M059J (cell line): ENCODE measurements at places on chromosomes 6 and 20. TPM values are rescaled to one million over a fixed set of nuclear protein-coding genes. Genes with fewer than 3 reads are reported as not detected.

DNA sequence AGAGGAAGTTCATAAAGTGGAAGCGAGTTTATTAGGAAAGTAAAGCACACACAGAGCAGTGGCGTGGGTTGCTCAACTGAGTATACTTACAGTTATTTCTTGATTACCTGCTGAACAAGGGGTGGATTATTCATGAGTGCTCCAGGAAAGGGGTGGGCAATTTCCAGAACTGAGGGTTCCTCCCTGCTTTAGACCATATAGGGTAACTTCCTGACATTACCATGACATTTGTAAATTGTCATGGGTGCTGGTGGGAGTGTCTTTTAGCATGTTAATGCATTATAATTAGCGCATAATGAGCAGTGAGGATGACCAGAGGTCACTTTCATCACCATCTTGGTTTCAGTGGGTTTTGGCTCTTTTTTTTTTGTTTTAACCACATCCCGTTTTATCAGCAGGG lies 29.8 kb downstream of the PDYN start:
- no peak for DNase-seq

DNA sequence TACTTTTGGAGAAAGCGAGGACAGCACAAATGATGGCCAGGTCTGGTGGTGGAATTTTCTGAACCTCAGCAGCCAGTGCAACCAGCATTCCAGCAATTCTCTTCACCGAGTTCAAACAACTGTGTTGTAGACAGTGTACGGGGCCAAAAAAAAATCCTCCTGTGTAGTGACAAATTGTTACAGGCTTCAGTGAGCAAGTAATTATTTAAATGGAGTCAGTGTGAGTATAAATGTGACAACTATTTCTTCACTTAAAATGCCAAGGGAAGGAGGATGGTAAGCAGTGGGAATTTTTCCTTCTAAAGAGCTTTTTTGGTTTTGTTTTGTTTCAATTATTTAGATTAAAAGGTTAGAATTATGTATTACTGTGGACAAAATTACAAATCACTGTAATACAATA lies 154.1 kb downstream of the TMEM242 start:
- no peak for DNase-seq

- no peak for DNase-seq
Measured at GRCh38 chr6:367298-367794, 24.2 kb upstream of the IRF4 start.

GRCh38 chr20:362271-363254 lies 15.7 kb downstream of the NRSN2 start:
- peak; percentile 99 for DNase-seq

GRCh38 chr20:57622579-57623381 lies 2.6 kb upstream of the ZBP1 start:
- peak; percentile 91 for DNase-seq

- peak; percentile 91 for DNase-seq
Measured at GRCh38 chr6:155100087-155100486, 105.0 kb downstream of the TIAM2 start.

DNA sequence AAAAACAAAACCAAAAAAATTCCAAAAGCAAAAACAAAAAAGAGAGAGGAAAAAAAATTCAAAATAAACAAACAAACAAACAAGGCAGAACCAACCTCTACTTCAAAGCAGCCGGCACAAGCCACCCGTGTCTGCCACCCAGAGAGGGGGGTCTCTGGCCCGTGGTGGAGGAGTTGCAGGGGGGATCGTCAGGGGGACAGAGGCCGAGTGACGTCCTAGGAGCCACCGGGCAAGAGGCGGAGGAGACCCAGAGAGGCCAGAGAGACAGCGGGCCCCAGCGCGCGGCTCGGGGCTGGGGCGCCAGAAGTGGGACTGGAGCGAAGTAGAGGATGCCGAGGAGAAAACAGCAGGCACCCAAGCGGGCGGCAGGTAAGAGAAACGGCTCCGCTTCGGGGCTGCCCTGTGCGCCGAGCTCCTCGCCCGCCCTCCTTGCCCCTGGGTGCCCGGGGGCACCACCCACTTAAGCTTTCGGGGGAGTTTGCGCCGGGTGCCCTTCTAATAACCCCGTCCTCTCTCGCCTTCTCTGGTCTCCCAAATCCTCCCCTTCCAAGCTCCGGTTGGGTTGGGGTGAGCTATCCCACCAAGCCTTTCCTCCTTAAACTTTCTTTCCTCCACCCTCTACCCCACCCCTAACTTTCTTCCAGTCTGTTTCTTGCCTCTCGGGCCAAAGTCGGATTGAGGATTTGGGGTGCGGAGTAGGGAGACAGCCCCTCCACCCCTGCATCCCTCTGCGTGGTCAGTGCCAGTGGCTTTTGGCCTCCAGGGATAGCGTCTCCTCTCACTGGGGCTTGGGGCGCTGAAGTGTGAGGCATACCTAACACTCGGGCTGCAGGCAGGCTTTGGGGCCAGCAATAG lies 1.0 kb downstream of the TSHZ2 start:
- DNase-seq = peak; percentile 67

- DNase-seq = no peak
Measured at GRCh38 chr6:65399355-65400084, 307.5 kb downstream of the EYS start.

DNA sequence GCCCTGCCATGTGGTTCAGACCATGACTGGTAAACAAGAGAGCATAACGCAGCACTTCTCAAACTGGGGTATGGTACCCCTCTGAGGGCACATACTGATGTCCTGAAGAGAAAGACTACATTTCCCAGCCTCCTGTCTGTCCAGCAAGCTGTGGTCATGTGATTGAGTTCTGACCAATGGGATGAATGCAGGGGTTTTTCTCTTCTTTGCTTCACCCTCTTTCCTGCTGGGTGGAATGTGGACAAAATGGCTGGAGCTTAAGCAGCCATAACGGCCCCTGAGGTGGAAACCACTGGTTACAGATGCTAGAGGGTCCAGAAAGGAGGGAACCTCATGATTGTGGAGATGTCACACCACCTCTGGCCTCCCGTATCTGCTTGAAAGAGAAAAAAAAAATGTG lies 19.4 kb upstream of the KCNB1 start:
- peak; percentile 38 for DNase-seq

GRCh38 chr6:79847426-79847825 lies 99.9 kb downstream of the ELOVL4 start:
- DNase-seq = no peak

GRCh38 chr6:88145298-88145963 lies 20.7 kb downstream of the CNR1 start:
- no peak for DNase-seq

DNA sequence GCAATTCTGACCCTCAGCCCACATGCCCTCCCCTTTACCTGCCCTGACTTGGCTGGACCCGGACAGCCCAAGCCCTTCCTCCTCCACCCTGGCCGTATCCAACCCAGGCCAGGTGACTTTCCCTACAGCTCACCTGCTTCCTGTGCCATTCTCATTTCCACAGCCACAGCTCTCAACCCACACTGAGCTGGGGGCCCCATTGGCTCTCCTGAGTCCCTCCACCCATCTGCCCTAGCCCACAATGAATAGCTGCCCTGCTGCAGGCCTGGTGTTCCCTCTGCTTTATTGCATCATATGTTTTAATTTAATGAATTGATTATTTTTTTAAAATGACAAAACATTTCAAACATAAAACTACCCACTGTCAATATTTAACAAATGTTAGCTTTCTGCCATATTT lies 118.5 kb upstream of the BACH2 start:
- no peak for DNase-seq

DNA sequence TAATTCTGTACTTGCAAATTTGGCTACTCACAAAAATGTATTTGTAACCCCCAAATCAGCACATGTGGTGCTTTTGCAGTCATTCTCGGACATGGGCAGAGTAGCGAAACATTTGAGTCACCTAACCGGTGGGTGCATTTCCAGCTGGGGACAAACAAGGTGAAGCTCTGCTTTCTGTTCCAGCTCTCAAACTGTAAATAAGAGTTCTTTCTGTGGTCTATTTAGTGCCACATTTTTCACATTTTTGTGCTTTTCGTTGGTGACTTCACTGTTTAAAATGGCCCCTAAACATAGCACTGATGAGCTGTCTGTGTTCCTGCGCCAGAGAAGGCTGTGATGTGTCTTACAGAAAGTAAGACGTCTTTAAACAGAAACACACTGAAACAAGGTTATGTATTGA lies 244.5 kb downstream of the CDC5L start:
- DNase-seq = peak; percentile 77

GRCh38 chr6:168057836-168058235 lies 21.2 kb downstream of the FRMD1 start:
- DNase-seq = no peak

DNA sequence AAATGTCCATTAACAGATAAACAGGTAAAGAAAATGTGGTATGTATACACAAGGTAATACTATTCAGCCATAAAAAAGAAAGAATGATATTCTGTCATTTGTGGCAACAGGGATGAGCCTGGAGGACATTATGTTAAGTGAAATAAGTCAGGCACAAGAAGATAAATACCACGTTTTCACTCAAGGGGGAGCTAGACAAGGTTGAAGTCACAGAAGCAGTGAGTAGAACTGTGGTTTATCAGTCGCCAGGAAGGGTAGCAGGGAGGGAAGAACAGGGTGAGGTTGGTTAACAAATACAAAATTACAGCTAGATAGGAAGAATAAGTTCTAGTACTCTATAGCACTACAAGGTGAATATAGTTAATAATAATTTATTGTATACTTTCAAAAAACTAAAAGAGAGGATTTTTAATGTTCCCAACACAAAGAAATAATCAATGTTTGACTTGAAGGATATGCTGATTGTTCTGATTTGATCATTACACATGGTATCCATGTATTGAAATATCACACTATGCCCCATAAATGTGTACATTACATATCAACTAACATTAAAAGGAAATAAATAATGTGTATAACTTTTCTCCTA lies 21.1 kb downstream of the RTN4IP1 start:
- DNase-seq = peak; percentile 79

GRCh38 chr6:143441680-143442545 lies 8.6 kb downstream of the ADAT2 start:
- DNase-seq = peak; percentile 71

DNA sequence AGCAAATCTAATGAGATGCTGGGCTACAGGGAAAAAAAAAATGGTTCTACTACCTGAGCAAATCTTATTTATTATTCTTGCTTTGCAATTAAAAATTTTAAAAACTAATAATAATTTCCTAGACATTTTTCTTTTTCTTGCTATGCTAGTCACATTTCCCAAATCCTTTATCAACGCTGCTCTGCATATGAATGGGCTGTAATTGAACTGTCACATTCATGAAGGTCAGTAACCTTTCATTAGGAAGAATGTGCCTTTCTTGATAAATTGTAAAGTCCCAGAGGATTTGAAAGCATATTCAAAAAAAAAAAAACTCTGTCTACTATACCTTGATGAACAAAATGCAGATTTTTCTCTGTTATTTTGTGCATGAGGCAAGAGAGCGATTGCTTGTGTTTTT lies 538.7 kb upstream of the ID4 start:
- DNase-seq = no peak

DNA sequence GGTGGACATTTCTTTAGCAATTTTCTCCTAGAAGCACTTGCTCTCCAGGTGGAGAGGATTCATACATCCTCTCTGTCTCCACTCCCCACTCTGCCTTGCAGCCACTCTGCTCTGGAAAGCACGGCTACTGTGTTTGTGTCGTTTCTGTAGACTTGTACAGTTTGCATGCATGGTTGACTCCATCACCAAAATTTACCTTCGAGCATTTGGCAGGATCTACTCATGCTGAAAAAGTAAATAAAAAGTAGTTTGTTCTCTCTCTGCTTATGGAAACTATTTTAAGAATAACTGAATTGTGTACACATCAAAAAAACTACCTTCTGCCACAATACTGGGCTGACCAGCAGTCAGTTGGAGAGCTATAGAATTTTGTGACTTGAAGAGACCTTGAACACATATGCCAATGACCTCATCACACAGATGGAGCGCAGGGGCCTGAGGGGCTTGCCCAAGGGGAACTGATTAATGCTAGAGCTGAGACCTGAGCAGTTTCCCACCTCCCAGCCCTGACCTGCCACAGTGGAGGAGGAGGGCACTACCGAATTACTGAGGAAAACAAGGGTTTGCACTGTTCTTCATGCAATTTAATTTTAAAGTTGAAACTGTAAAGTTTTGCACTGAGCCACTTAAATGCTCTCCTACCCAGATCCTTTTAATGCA lies 33.7 kb upstream of the FOXQ1 start:
- DNase-seq = no peak

GRCh38 chr20:16576219-16576618 lies 3.0 kb upstream of the KIF16B start:
- DNase-seq = no peak

DNA sequence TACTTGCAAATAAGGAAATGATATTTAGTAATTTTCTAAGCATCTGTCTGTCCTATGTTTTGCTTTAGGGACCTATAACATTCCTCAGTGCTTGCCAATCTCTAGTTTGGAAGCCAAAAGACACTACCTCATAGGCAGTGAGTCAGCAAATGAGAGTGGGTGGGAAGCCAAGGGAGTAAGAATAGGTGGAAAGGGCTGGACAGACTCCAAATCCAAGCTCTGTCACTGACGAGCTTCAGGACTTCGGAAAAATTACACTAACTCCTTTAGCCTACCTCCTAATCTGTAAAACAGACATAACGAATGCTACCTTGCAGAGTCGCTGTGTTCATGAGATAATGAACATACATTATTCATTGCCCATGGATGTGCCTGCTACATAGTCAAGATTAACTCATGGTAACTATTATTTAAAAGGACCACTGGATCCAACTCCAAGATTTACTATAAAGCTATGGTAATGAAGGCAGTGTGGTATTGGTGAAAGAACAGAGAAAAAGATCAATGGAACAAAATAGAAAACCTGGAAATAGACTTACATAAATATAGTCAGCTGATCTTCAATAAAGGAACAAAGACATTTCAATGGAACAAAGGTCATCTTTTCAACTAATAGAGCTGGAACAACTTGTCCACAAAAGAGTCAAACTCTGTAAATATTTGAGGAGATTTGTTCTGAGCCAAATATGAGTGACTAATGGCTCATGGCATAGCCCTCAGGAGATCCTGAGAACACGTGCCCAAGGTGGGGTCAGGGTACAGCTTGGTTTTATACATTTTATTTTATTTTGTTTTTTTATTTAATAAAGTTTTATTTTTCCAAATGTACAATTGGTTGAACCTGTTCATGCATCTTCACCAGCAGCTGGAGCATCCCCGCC lies 64.1 kb downstream of the FAM50B start:
- peak; percentile 100 for DNase-seq

GRCh38 chr6:112235956-112236355 lies 18.4 kb downstream of the LAMA4 start:
- DNase-seq = peak; percentile 88

DNA sequence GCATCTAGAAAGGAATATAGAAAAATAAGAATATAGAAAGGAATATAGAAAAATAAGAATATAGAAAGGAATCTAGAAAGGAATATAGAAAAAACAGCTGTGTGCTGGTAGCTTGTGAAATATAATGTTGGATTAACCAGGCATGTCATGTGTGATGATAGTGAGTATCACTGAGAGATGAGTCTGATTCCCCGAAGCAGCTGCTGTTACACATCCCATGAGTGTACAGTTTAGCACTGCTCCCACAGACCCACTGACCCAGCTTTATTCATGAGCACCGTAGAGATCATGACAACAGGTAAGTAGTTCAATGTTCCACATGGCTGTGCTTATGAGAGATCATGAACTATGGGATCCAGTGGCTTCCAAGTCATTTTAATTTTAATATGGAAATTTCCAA lies 64.8 kb downstream of the SLC22A3 start:
- DNase-seq = no peak

Gene HLA-DRB5
- not detected in 2 replicates for total RNA-seq

Gene HAO1
- not detected in 2 replicates for total RNA-seq

Gene NR2E1
- total RNA-seq = 0.37 and 1.2 TPM in 2 replicates

Gene TMEM63B
- total RNA-seq = 32.8 and 45.0 TPM in 2 replicates

Gene SLC26A8
- 0.10 TPM in 1 of 2 replicates, not detected in the other for total RNA-seq

Gene XKR7
- 0.05 TPM in 1 of 2 replicates, not detected in the other for total RNA-seq

Gene PRSS16
- 2.9 and 5.4 TPM in 2 replicates for total RNA-seq

Gene STMN3
- total RNA-seq = 0.89 and 2.6 TPM in 2 replicates

Gene GHRH
- not detected in 2 replicates for total RNA-seq

Gene PTGIS
- 0.02 and 0.07 TPM in 2 replicates for total RNA-seq

Gene KCNK16
- not detected in 2 replicates for total RNA-seq
